Central memory CD8-positive, alpha-beta T cell (primary cell): ENCODE measurements at places on chromosomes 11 and 22.

DNA sequence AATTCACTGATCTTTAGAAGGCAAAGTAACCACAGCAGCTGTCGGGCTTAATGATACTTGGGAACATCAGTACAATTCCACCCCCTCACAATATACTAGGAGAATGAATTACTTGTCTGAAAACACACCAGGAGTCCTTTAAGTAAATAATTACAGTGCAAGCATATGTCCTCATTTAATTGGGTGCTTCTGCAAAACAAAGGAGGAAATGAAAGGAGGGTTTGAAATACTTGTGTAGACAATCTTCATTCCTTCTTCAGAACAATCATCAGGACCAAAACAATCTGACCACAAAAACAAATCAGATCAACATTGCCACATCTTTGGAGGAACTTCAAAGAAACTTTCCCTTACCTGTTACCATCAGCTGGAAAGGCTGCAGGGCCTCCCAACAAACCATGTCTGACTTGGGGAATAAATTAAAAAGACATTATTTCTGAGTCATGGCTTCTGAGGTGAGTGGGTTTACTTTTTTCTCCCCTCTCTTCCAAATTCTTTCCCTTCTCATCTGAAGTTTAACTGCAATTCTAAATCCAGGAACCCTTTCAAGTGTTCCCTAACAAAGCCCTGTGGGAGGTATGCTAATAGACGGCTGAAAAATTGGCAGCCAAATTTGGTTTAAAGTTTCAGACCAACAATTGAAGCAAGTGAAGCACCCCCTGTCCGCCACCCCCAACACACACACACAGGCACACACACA lies 12.5 kb upstream of the CCDC117 start:
- no peak for DNase-seq

DNA sequence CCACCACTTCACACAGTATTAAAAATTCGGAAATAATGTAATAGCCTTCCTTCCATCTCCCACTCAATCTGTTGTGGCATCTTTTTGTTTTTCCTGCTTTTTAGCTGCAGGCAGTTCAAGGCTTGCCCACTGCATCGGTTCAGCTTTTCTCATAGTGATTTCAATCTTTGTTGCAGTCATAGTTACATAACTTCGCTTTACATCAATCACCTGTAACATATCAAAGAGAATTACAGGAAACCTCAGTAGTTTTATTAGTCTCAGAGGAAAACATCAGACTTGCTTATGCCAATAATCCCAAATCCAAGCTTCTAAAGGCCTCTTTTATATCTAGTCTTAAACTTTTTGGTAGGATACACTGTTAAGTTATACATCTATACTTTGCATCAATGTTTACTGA lies 20.5 kb downstream of the CHORDC1 start:
- DNase-seq, result no peak

GRCh38 chr11:61193596-61193995 lies 9.7 kb upstream of the PGA3 start:
- no peak for DNase-seq

DNA sequence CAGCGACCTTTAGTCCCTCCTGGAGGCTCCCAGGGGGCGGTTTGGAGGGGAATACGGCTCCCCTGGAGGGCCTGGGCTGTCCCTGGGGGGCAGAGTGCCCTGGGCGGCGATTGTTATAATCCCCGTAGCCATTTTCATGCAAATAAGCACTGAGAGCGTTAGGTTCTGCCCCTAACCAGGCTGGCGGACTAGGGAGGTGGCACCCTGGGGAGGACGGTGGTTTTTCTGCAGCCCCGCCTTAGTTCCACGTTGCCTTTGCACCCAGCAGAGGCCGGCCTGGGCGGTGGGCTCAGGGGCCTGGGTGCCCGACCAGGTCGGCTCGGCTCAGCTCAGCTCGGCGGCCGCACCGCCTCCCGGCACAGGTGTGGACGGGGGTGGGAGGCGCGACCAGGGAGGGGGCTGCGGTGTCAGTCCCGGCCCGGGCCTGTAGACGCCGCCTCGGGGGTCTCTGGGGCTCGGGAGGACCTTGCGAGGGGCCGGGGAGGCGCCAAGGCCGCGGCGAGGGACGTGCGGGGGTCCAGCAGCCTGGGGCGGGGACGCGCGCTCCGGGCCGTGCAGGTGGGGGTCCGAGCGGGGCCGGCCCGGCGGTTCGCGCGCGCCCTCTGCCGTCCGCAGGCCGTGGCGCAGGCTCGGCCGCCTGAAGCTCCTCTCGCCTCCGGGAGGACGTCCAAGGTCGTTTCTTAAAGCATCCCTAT lies 2.3 kb upstream of the DUSP8 start:
- no peak for DNase-seq

GRCh38 chr22:34427436-34427835 lies 507.2 kb upstream of the LARGE1 start:
- no peak for DNase-seq

- DNase-seq, result no peak
These were observed 55.3 kb downstream of the BBOX1 start for GRCh38 chr11:27095887-27096286.

GRCh38 chr11:6319001-6319703 lies 1.1 kb downstream of the CAVIN3 start:
- no peak for DNase-seq

DNA sequence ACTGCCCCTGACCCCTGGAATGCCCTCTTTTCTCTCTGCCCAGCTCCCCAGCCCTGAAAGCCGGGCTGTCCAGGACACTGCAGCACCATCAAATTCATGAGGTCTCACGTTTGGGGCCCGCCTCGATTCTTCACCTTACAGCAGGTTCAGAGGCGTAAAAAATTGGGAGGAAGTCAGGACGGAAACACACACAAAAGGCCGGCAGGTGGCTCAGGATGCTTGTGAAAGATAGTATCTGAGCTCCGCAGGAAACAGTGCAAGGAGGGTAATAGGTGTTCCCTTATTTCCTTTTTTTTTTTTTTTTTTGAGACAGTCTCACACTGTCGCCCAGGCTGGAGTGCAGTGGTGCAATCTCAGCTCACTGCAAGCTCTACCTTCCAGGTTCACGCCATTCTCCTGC lies 4.1 kb downstream of the RFPL2 start:
- DNase-seq, result no peak

GRCh38 chr11:7551571-7551970 lies 37.8 kb downstream of the PPFIBP2 start:
- no peak for DNase-seq

GRCh38 chr11:122173074-122173450 lies 57.0 kb upstream of the BLID start:
- DNase-seq, result no peak

- DNase-seq, result no peak
These were observed 222.0 kb downstream of the DBX1 start for GRCh38 chr11:19938169-19938856.

DNA sequence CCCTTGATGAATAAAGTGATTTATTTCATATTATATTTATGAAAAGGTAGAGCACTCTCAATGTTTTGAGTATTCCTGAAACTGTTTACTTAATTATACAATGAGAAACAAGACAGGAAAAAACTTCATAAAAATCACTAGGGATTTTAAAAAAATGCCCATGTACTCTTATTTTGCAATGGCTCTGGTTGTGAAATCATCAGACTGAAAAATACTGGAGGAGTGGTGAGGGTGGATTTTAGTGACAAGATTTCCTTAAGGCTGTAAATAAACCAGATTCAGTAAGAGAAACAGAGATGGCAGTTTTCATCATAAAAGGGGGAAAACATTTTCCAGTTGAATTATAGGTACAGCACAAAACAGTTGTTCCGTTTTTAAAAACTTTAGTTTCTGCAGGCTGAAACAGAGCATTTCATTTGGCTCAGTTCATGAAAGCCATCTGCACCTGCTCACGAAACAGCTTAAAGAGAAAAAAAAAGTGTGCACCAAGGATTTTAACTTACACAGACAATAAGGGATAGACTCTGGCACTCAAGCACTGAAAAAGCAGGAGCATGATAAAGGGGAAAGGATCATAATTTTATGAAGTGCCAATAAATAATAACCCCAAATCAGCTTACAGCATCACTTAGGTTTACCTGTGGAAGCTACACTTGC lies 100.7 kb downstream of the MAML2 start:
- DNase-seq, result no peak
